Esophagus mucosa (tissue), 1 donor: ENCODE measurements at places on chromosomes 12 and 14. TPM values are rescaled to one million over a fixed set of nuclear protein-coding genes. Genes with fewer than 3 reads are reported as not detected.

GRCh38 chr14:99728981-99729451 lies 44.9 kb downstream of the CYP46A1 start:
- no peak for ATAC-seq

- no peak for ATAC-seq
These were observed 39.6 kb upstream of the KLRD1 start for GRCh38 chr12:10268037-10268436.

Gene CLEC6A
- not detected for total RNA-seq

Gene ADGRD1
- total RNA-seq = 2.5 TPM

Gene RFX4
- total RNA-seq = not detected
